NCI-H460 (cell line): ENCODE measurements at places on chromosomes 3 and 15. TPM values are rescaled to one million over a fixed set of nuclear protein-coding genes. Genes with fewer than 3 reads are reported as not detected.

Gene GPR176
- 0.84 and 1.0 TPM in 2 replicates for total RNA-seq

Gene ADGRG7
- total RNA-seq, result not detected in 2 replicates

Gene AGBL1
- 0.02 TPM in 1 of 2 replicates, not detected in the other for total RNA-seq

Gene OXTR
- 0.23 and 0.50 TPM in 2 replicates for total RNA-seq

Gene CLDN16
- total RNA-seq, result 0.78 and 0.87 TPM in 2 replicates

Gene HYAL1
- total RNA-seq, result 5.9 and 6.2 TPM in 2 replicates

Gene ADAMTSL3
- not detected in 2 replicates for total RNA-seq

Gene KNL1
- 24.8 and 25.2 TPM in 2 replicates for total RNA-seq

Gene GABRG3
- total RNA-seq, result 0.03 and 0.20 TPM in 2 replicates

Gene LRRC31
- not detected in 2 replicates for total RNA-seq

Gene OGG1
- 10.1 and 13.9 TPM in 2 replicates for total RNA-seq

Gene NISCH
- 18.4 and 19.7 TPM in 2 replicates for total RNA-seq

Gene TMIE
- 0.58 and 0.77 TPM in 2 replicates for total RNA-seq

Gene MEIS2
- total RNA-seq, result 9.5 and 13.0 TPM in 2 replicates

Gene PPP1R14D
- not detected in 2 replicates for total RNA-seq

Gene GOLGA6D
- total RNA-seq, result not detected in 2 replicates

Gene ZNF445
- total RNA-seq, result 2.7 and 3.0 TPM in 2 replicates

Gene TMC3
- total RNA-seq, result 0.02 TPM in 1 of 2 replicates, not detected in the other

Gene PIF1
- 9.8 and 11.5 TPM in 2 replicates for total RNA-seq

Gene DCLK3
- not detected in 2 replicates for total RNA-seq

Gene GAP43
- 0.40 and 0.66 TPM in 2 replicates for total RNA-seq

Gene CORO2B
- not detected in 2 replicates for total RNA-seq

Gene UBR1
- total RNA-seq, result 21.5 and 26.2 TPM in 2 replicates

Gene SPESP1
- total RNA-seq, result not detected in 2 replicates

Gene RASGRF1
- total RNA-seq, result not detected in 2 replicates

Gene MTFMT
- 22.7 and 24.4 TPM in 2 replicates for total RNA-seq

Gene CHAC1
- total RNA-seq, result 61.1 and 66.9 TPM in 2 replicates

Gene LTF
- total RNA-seq, result not detected in 2 replicates

Gene ANKRD63
- total RNA-seq, result not detected in 2 replicates

Gene DNASE1L3
- not detected in 2 replicates for total RNA-seq

Gene SNTN
- total RNA-seq, result not detected in 2 replicates

Gene ZNF80
- total RNA-seq, result not detected in 2 replicates

Gene PRSS50
- total RNA-seq, result not detected in 2 replicates

Gene ACSBG1
- total RNA-seq, result 0.02 TPM in 1 of 2 replicates, not detected in the other

Gene PRICKLE2
- total RNA-seq, result not detected in 2 replicates

Gene SCAMP5
- total RNA-seq, result 0.43 and 0.69 TPM in 2 replicates

Gene USP13
- 4.4 and 8.1 TPM in 2 replicates for total RNA-seq

Gene TEX9
- 3.5 and 6.6 TPM in 2 replicates for total RNA-seq

Gene GLDN
- 4.6 and 4.9 TPM in 2 replicates for total RNA-seq

Gene DNAH12
- total RNA-seq, result not detected in 2 replicates

Gene CFAP100
- total RNA-seq, result not detected in 2 replicates

Gene SH3GL3
- 0.37 TPM in 1 of 2 replicates, not detected in the other for total RNA-seq

Gene PAK6
- total RNA-seq, result 1.6 TPM in 1 of 2 replicates, not detected in the other

Gene EFHB
- 0.35 and 0.72 TPM in 2 replicates for total RNA-seq

Gene CYP8B1
- total RNA-seq, result not detected in 2 replicates

Gene TMCO5A
- not detected in 2 replicates for total RNA-seq

Gene PLSCR4
- total RNA-seq, result 3.7 and 4.3 TPM in 2 replicates

Gene SCN11A
- total RNA-seq, result not detected in 2 replicates

Gene MOBP
- not detected in 2 replicates for total RNA-seq
